Endothelial cell of umbilical vein (primary cell): ENCODE measurements at places on chromosomes 13 and 19.

- DNase-seq, result no peak
These were observed 104.8 kb downstream of the ZIC5 start for GRCh38 chr13:99866781-99867180.

DNA sequence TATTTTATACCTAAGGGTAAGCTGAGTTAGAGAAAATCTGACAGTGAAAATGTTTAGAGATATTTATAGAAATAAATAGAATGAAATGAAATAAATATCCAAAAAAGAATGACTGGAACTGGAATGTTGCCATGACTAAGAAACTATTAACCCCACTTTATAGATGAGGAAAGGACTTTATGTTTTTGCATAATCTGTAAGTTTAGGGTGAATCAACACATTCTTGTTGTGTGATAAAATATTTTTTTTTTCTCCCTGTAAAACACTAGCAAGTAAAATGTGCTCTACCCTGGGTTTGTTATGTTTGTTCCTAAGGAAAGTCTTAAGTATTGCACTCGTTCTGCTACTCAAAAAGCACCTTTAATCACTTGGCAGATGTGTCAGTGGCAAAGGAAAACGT lies 83.8 kb upstream of the KL start:
- no peak for DNase-seq

DNA sequence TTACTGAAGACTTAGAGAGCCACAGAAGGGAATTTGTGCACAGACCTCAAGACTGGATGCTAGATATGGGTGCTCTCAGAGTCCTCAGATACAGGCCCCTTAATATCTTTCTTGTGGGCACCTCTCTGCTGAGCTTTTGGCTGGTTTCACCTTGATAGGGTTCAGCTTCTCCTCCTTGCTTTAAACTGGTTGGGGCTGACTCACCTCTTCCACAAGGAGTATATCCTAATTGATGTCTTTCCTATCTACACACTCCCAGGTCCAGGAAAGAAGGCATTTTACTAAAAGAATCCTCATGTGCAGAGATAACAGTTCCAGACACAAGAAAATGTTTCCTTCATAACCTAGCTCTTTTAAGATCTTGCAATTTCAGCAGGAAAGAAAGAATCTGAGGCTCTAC lies 284.4 kb downstream of the NDFIP2 start:
- DNase-seq, result no peak

DNA sequence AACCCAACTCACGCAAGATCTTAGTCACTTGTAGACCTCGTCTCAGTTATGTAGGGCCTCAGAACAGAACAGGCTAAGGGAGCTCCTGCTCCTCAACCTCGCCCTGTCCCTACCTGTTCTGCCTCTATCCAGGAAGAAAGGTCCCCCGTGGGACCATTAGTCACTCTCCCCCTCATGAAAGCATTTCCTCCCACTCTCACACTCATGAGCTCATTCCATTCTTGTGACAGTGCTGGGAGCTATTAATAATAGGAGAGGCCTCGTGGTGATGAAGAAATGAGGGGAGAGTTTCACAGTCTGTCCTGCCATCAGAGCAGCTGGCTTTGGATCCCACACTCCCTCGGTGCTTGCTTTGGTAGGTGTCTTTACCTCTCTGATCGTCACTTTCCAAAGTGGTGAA lies 10.2 kb downstream of the PPP2R1A start:
- peak; percentile 31 for DNase-seq

- DNase-seq, result peak; percentile 5
These were observed 654 bp downstream of the ZNF579 start for GRCh38 chr19:55579766-55580621.

DNA sequence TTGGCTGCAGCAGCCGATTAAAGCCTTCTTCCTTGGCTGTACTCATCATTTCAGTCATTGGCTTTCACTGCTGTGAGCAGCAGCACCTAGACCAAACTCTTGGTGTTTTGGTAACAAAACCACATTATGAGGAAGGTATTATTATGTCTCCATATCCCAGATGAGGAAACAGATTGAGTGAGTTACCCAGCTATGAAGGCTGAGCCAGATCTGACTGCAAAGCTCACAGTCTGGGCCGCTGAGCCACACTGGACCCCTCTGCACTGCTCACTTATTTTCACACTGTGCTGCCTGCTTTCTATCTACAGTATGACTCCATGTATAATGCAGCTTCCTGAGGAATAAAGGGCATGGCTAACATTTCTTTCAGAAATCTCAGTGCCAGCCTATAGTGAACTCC lies 24.5 kb downstream of the CRYL1 start:
- no peak for DNase-seq

- DNase-seq, result no peak
These were observed 1.4 kb upstream of the RASL11A start for GRCh38 chr13:27269114-27269665.

GRCh38 chr13:110983241-110983640 lies 68.4 kb upstream of the ANKRD10 start:
- DNase-seq, result no peak

DNA sequence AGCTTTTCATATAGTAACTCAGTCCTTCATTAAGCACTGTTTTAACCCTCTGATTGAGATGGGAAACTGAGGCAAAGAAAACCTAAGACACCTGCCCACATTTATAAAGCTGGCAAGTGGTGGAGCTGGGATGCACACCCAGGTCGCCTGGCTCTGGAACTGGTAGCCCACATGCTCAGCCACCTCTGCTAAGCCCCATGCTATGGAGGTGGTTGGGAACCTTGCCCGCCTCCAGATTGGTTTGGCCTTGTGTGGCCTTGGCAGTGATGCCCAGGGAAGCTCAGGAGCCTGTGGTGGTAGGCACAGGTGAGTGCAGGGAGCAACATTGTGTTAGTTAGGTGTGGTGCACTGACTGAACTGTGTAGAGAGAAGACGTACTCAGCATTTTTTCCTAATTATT lies 370.2 kb downstream of the MTUS2 start:
- DNase-seq, result no peak

- DNase-seq, result no peak
These were observed at the start of gene FXYD3 for GRCh38 chr19:35115177-35115951. TSS of gene FXYD3 (plus strand) at chr19:35115823. CDS start at chr19:35119377, 3,554 bp downstream.

- no peak for DNase-seq
These were observed 239.9 kb downstream of the VWA8 start for GRCh38 chr13:41720839-41721561.

GRCh38 chr13:95153647-95154412 lies 147.4 kb downstream of the ABCC4 start:
- DNase-seq, result peak; percentile 95

- no peak for DNase-seq
These were observed 365.1 kb downstream of the DNAJC15 start for GRCh38 chr13:43388282-43389034.

DNA sequence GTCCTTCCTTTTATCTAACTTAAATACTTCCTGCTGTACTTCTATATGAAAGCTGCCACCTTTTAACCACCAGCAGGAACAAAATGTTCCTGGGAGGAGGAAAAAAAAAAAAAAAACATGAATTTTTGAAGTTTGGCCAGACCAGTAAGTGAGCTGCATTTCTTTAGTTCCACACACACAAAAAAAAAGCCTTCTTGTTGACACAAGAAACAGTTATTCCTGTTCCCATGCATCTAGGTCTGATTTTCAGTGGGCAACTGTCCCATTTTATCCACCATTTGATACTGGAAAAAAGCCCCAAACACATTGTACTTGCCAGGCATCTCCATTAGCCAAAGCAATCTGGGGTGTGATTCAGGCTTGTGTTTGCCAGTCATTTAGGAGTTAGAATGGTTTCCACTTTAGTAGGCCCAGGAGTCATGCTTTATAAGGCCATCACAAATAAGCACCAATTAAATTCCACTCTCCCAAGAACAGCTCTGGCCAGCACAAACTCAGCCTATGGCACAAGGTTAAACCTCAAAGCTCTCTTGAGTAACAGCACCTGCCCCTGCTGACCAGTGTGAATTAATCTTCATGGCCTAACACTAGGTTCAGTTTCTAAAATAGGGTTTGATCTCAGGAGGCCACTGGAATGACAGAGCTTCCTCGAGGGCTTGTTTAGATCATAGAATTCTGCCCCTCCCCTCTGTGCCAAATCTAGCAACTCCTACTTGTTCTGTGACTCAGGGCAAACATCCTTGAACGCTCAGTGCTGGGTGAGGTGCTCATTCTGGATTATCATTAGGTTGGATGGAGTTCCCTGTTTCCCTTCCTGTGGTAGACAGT lies 67.1 kb downstream of the NUFIP1 start:
- DNase-seq, result peak; percentile 55

DNA sequence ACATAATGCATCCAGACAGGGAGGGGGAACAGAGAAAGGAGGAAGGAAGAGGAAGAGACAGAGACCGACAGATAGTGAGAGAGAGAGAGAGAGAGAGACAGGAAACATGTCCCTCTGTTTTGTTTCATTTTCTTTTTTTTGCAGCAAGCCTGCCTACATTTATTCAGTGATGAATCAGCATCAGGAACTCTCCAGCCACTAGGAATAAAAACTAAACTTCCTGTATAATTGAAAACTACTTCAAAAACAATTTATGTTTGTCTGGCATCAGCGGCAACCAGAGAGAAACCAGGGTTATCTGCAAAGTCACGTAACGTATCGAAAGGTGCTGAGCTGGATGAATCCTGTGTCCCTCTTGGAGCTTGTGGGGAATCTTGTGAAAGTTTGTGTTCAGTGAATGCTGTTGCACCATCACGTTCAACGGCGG lies 148.6 kb upstream of the SOX21 start:
- peak; percentile 80 for DNase-seq

- DNase-seq, result peak; percentile 70
These were observed 53.2 kb downstream of the CDADC1 start for GRCh38 chr13:49300739-49301589.

DNA sequence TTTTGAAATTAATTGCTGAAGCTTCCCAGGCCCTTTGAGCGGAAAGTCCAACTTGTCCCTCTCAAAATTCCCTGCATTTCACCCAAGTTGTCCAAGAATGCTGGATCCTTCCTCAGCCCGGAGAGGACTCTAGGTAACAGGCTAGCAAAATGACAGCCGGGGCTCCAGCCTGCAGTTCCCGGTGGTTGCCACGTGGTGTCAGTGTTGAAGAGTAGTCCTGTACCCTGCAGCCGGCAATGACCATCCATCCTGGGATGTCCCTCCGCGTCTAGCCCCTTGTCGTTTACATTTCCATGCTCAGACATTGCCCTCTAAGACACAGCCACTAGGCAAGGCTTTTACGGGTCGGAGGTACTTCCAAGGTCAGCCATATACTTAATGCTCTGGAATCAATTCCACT lies 31.4 kb upstream of the MTIF3 start:
- peak; percentile 28 for DNase-seq

- peak; percentile 37 for DNase-seq
These were observed 71.0 kb downstream of the SIPA1L3 start for GRCh38 chr19:37977992-37978391.

DNA sequence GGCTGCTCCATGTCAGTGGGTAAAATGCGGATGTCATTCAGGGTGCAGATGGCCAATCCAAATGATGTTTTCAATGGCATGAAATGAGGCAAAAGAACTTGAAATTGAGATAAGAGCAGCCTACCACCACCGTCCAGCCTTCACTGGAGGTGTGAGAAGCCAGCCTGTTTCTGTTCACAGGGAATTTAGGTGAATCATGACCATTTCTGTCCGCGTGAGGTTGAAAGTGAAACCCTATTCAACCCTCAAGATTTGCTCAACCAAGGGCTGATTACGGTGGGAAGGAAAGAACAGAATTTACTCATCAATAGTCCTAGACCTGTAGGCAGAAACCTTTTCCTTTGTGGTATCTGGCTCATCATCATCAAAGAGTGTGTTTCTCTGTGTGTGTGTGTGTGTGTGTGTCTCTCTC lies 370.7 kb downstream of the COG6 start:
- DNase-seq, result no peak

DNA sequence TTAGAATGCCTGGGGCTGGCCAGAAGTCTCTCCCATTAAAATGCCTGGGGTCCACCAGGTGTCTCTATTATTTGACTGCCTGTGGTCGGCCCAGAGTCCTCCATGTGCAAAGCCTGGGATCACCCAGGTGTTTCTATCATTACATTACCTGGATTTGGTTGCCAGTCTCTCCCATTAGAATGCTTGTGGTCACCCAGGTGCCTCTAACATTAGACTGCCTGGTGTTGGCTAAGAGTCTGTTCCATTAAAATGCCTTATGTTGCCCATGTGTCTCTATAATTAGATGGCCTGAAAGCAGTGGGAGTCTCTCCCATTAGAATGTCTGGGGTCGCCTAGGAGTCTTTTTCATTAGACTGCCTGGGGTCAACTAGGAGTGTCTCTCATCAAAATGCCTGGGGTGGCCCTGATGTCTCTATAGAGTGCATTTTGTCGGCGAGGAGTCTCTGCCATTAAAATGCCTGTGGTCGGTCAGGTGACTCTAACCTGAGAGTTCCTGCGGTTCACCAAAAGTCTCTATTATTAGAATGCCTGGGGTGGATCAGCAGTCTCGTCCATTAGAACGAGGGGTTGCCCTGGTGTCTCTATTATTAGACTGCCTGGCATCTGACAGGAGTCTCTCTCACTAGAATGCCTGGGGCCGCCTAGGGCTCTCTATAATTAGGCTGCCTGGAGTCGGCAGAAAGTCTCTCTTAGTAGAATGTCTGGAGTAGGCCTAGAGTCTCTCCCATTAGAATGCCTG lies 1540.5 kb downstream of the UQCRFS1 start:
- no peak for DNase-seq

DNA sequence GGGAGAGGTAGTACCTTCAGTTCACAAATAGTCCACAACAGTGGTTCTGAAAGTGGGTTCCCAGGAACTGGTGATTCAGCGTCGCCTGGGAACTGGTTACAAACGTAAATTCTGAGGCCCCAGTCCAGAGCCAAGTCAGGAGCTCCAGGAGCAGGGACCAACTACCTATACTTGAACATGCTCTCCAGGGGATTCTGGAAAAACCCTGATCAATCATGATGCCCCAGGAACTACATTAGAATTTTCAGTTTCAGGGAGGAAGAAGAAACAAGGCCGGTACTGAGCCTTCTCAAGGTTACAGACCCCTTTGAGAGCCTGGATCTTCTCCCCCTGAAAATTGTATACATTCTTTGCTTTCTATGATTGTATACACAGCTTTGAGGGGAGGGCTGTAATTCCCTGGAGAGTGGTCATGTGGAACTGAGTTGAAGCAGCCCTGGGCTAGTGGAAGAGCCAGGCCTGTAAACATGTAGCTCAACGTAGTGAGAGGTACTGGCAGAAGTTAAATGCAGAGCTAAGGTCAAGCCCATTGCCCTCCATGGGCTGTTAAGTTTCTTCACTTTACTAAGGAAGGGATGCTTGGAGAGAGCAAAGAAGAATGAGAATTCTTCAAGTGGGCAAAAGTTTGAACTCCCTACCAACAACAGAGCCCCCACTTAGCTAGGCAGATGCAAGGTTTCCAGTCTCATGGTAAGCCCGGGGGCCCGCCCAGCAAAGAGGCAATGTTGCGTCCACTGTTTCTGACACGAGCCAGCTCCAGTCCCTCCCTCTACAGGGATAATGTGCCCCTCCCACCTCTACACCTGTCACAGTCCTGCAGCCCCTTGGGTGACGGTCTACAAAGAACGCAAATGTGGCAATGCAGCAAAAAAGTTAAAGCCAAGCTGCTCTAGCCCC lies 17.0 kb downstream of the DOCK9 start:
- DNase-seq, result peak; percentile 32
